GM04504 (cell line): ENCODE measurements at places on chromosomes 4 and X.

DNA sequence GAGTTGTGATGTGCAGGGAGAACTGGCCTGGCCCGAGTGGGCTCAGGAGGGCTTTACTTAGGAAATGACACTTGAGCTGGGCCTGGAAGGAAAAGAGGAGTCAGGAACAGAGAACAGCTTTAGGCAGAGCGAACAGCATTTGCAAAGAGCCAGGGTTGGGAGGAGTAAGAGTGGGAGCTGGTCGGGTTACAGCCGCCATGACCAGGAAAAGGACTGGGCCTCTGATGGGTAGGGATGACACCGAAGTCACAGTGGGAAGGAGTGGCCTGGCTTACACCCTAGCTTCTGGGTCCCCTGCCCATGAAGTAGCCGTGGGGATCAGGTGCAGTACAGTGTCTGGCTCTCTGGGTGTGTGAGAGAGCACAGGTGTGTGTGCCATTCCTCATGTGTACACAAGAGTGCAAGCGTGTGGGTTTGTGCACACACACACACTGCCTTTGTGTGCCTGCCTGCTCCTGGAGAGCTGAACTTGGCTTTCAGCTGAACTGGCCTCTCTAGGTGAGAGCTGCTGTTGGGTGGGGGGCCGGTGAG lies 31.6 kb downstream of the TRMT44 start:
- no peak for DNase-seq

GRCh38 chrX:150405006-150405405 lies 41.9 kb downstream of the MAMLD1 start:
- DNase-seq, result no peak

DNA sequence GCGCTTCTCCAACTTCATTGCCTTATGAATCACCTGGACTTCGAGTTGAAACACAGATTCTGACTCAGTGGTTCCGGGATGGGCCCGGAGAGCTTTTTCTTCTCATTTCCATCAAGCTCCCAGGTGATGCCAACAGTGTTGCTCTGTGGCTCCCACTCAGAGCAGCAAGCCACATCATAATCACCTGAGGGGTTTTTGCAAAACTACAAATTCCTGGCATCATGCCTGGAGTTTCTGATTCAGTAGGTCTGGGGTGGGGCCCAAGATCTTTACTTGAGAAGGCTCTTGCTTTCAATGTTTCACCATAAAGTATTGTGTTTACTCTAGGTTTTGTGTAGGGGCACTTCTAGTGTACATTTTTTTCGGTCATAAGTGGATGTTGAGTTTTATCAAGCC lies 7.0 kb downstream of the MTM1 start:
- DNase-seq, result no peak

DNA sequence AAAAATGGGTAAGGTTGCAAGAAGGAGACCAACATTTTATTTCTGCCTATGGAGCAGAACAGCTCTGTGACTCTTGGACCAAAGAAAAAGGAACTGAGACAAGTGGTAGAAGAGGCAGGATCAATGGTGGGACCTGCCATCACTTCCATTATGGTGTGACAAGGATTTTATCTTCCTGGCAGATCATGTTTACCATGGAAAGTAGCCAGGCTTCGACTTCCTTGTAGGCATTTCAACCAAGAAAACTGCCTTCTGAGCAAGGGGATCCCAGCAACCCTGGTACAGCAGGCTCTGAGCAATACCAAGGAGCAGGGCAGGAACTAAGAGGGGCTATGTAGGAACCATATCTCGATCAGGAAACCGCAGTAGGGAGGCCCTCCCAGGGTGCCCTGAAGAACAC lies 317.4 kb downstream of the IQCM start:
- no peak for DNase-seq
